ENCODE measurements at places on chromosomes 16 and 17.

DNA sequence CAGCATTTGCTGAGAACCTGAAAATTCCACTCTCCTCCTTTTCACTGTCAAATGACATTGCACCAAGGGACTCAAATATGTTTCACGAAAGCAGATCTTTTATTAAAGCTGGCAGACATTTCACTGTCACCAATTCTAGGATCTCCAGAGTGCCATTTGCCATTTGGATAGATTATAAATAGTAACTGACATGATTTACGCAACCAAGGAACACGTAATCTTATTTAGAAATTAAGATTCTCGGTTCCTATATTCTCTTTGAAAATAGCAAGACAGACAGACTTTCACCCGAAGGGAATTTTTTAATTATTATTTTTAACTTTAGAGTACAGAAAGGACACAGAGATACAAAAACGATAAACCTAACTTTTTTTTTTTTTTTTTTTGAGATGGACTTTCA lies 49.6 kb downstream of the ANKFY1 start:
- DNase-seq = no peak

DNA sequence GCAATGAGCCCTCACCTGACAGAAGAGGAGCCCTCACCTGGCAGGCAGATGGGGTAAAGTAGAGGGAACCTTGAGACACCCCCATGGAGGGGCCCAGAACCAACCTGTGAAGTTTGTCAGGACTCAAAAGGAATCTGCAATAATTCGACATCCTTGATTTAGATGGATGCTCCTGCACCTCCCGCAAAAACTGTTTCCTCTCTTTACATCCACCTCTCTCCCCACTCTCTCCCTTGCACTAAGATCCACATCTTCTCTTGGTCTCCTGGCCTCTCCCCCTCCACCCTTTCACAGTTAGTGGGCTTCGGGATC lies 34.9 kb upstream of the RBFOX3 start:
- DNase-seq = no peak

DNA sequence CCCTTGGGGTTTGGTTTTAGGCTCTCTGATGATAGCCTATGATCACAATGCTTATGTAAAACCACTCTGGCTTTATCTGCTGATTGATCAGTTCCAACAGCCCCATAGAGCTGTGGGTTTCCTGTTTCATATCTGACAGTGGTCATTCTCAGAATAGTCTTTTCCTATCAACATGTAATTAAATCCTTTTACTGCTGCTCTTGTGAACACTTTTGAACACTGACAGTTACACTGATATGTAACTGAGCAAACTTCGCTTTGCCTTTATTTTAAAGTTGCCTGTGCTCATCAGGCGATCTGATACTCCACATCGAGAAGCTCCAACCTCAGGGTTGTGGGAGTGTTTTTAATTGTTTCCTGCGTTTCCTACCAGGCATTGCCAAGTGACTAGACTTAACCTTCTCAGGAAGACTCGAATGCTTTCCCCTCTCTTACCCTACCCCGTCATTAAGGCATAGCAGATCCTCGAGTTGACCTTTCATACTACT lies 17.3 kb upstream of the CLEC18B start:
- no peak for DNase-seq

GRCh38 chr17:72569148-72569946 lies 448.5 kb downstream of the SOX9 start:
- no peak for DNase-seq

- DNase-seq = peak; percentile 99
Measured at GRCh38 chr17:44326861-44327444, 2.3 kb upstream of the SLC25A39 start.

DNA sequence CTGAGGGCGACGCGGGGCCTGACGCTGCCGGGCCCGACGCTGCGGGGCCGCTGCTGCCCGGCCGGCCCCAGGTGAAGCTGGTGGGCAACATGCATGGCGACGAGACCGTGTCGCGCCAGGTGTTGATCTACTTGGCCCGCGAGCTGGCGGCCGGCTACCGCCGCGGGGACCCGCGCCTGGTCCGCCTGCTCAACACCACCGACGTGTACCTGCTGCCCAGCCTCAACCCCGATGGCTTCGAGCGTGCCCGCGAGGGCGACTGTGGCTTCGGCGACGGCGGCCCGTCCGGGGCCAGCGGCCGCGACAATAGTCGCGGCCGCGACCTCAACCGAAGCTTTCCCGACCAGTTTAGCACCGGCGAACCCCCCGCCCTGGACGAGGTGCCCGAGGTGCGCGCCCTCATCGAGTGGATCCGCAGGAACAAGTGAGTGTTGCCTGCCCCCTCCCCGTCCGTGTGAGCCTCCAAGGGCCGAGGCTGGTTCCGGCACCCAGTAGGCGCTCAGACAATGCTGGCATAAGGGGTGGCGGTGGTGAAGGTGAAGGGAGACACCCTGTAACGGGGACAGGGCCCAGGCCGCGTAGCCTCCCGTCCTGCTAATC lies 676 bp downstream of the CPD start:
- DNase-seq = no peak

DNA sequence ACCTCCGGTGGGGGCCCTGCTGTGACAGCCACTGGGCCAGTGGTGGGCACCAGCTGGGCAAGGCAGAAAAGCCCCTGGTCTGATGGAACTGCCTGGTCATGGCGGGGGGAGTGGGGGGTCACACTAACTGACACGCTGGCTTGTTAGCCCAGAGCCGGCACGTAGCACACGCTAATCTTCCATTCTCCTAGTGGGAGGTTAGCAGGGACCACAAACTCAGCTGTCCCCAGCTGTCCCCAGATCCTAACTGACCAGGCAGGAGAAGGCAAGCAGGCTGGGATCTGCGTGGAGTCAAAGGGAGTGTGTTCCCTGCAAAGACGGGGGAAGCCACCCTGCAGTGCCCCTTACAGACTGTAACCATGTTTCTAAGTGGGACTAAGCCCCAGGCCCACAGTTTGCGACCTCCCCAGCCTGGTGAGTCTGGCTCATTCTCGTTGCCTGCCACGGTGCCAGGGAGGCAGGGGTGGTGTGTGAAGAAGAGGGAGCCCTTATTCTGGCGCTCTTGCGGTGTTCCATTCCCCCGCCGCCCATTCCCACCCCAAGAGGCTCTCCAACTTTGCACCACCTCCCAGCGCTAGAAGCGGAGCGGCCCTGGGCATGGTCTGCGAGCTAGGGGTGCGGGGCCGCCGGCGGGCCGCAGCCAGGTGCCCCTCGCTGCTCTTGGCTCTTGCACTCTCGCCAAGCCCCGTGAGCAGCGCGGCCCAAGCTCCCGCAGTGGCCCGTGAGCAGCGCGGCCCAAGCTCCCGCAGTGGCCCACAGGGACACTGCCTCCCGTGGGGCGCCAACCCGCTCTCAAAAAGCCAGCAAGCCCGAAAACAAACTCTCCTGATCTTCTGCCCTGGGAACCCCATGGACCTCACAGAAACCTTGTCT lies 12.1 kb upstream of the ZNF423 start:
- no peak for DNase-seq

GRCh38 chr16:59688006-59688405 lies 953.9 kb upstream of the GOT2 start:
- DNase-seq = no peak

DNA sequence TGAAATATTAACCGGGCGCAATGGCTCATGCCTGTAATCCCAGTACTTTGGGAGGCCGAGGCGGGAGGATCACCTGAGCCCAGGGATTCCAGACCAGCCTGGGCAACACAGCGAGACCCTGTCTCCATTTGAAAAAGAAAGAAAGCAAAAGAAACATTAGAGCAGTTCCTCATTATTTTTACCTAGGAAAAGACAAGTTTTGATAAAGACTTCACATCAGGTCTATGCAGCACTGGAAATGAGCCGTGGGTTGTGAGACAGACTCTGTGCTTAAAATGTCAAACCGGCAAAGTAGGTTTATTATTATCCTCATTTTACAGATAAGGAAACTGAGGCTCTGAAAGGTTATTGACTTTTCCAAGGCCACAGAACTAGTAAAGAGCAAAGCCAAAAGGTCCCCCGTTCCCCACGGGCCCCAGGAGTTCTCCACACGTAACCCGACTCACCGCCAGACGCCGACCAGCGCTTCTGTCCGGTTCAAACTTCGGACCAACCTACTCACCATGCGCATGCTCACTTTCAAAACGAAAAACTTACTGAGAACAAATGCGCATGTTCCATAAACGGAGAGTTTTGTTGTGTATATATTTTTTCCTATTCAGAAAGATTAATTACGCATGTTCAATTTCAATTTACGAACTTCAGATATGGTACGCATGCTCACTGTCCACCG lies 356 bp downstream of the TUBD1 start:
- DNase-seq = no peak

DNA sequence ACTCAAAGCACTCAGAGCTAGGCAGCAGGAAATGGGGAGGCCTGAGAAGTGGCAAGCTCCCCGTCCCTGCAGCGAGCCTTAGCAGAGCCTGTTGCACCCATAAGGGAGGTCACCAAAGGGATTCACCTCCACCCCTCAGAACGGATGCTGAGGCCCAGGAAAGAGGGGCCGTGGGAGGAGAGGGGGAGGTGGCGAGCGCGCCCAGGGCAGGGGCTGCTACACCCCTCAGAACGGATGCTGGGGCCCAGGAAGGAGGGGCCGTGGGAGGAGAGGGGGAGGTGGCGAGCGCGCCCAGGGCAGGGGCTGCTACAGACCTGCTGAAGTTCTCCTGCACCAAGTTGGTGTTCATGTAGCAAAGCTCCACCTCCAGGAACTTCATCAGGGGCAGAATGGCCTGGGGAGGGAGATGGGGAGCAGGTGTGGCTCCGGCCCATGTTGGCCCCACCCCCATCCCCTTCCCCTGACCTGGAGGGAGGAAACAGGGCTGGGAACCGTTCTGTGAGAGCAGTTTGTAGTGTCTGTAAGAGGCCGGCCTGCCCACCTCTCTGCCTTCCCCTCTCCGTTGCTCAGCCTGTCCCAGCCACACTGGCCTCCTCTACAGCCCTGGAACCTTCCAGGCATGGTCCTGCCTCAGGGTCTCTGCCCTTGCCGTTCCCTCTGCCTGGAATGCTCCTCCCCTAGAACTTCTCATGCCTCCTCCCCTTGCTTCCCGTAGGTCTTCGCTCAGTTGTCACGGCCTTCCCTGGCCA lies 11.4 kb downstream of the UNC13D start:
- no peak for DNase-seq

DNA sequence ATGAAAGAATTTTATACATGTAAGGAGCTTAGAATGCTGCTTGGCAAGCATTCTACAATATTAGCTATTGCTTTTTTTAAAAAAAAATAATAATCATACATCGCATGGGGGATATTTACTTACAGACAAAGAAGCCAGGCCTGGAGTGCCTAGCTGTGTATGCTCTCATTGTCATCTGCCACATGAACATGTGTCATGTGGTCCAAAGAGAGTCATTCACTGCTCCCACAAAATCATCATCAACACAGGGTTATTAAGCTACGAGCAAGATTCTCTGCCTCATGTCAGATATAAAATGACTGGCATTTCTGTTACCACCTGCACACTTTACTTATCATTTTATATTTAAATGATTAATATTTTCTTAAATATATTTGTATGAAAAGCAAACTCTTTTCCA lies 1.9 kb upstream of the MT1E start:
- no peak for DNase-seq

DNA sequence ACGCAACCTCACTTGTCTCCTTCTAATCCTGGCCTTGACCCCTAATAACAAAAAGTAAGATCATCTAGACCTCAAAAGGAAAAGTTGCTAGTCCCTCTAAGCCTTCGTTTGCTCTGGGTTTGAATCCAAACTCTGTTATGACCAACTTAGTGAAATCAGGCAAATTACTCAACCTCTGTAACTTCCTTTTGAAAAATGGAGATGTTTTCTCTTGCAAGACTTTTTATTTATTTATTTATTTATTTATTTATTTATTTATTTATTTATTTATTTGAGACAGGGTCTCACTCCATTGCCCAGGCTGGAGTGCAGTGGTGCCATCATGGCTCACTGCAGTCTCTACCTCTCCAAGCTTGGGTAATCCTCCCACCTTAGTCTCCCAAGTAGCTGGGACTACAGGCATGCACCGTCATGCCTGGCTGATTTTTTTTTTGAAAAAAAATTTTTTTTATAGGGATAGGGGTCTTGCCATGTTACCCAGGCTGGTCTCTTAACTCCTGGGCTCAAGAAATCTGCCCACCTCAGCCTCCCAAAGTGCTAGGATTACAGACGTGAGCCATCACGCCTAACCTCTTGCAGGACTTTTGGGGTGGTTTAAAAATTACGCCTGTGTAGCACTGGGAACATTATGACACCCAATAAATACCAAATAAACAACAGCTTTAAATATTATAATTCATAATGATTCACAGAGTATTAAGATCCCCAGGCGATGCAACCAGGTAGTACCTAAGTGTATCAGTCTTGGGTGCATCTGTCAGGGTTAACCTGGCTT lies 63.4 kb downstream of the PITPNC1 start:
- DNase-seq = no peak

DNA sequence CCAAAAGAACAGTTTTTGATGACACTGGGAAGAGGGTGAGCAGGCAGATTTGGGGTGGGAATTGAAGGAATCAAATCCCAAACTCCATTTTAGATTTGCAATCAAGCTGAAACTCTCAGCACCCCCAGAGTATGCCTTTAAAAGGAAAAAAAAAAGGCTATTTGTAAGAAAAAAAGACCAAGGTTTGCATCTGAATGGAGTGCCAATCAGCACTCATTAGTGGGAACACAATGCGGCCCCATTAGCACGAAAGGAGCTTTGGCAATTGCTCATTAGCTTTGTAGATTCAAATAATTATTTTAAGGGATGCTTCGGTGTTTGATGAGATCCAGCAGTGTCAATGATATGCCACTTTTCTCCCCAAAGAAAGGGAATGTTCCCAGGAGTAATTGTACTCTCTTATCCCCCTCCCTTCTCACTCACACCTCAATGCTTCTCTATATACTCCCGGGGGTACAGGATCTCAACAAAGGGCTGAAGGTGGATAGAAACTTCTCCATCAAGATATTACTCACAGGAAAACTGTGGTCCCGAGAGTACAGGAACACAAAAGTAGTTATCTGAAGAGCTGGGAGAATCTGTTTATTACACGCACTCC lies 32.2 kb downstream of the CHP2 start:
- no peak for DNase-seq

DNA sequence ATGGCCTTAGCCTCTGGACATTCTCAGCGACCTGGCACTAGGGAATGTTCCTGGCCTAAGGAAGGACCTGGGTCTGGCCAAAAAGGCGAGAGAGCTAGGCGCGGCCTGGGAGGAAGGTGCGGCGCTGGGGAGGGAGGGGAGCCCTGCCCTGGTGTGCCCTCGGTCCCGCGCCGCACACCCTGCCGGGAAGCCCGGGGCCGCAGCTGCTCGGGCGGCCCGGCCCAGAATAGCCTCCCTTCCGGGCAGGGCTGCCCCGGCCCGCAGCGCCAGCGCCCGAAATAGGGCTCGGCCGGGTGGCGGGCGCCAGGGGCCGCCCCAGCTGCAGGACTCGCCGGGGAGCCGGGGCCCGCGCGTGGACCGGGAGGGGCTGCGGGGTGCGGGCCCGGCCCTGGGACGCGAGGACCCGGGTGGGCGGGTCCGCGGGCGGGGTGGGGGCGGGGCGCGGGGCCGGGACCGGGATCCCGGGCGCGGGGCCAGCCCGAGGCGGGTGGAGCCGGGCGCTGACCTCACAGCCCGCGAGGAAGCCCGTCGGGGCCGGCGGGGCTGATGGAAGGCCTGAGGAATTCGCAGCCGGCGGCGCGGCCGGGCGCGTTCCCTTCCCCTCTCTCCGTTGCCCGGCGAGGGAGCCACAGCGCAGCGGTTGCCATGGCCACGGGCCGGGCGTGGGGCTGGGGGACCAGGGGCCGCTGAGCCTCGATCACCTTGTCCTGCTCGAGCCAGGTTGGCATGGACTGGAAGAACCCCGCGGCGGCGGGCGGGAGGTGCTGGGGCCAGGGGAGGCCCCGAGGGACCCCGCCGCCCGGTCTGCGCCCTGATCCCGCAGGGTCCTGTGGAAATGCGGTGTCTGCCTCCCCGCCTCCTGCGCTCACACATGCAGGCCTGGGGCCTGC lies 18.1 kb downstream of the SOCS3 start:
- DNase-seq = peak; percentile 87

Measured in fibroblast of skin of scalp (primary cell).